Amniotic stem cell (primary cell): ENCODE measurements at places on chromosomes 3 and 15.

- DNase-seq, result no peak
These were observed 52.4 kb downstream of the TNIK start for GRCh38 chr3:171407759-171408158.

DNA sequence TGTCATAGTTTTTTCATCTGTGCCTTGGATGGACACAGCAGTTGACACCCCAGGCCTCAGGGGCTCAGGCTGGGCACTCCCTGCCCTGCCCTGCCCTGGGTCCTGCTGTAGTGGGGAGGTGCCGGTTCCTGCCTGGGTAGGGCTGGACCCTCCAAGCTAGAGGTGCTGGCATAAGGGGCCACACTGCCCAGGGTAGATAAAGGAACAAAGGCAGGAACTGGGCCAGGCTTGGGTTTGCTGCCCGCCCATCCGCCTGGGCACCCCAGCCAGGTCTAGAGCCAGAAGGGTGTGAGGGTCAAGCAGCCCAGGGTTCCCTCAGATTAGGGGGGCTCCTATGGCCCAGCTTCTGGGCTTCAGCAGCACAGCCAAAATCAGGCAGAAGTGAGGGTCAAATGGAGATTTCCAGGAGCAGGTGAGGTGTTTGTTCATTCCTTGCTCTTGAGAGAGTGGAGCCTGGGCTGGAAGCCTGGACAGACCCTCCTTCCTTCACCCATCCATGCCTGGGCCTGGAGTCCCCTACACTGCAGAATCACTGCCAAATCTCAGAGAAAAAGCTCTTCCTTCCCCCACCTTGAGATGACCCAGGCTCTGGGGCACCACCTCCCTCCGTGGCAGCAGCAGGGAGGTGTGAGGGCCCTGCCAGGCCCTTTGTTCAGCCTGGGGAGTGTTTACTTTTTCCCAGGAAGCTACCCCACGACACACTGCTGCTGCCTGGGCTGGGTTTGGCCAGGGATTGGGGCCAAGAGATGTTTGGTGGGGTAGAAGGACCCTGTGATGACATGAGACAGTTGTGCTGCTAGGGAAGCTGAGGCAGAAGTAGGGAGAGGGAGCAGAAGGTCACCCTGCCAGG, 7.1 kb downstream of the SEMA3F start:
- DNase-seq, result no peak

DNA sequence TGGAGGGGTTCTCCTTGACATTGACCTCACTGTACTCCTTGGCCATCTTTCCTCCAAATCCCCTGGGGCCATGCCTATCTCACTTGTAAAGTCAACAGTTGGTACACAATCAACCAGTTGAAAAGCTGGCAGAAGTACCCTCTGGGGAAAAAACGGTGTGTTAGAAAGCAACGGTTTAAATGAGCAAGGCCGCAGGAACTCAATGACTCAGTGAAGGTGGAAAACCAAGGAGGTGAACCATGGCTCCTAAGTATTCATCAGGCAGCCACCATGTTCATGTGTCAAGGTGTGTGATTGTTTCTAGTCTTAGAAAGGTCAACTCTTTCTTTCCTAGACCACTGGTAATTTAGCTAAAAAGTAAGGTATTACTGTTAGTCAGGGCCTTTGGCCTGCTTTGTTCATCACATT, 130.9 kb upstream of the SATB1 start:
- DNase-seq, result no peak

DNA sequence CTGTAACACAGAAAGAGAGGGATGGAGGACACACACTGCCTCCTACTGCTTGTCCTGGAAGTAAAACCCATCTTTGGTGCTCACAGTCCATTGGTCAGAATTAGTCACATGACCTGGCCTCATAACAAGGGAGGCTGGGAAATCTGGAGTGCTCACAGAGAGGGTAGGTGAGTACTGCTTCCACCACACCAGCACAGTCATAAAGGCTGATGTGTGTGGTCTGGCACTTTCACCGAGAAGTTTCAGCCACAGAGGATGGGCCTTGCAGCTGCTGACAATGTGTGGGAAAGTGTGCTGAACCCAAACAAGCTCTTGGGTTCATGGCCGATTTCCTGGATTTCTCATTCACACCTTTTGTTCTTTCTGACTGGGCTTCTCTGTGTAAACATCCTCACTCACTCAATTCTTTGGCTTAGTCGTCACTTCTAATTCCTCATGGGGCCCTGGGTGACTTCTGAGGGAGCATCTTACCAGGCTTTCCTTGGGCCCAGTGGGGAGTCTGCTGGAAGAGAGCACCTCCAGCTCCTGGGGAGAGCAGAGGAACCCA, 100.7 kb downstream of the ASB7 start:
- DNase-seq, result no peak

DNA sequence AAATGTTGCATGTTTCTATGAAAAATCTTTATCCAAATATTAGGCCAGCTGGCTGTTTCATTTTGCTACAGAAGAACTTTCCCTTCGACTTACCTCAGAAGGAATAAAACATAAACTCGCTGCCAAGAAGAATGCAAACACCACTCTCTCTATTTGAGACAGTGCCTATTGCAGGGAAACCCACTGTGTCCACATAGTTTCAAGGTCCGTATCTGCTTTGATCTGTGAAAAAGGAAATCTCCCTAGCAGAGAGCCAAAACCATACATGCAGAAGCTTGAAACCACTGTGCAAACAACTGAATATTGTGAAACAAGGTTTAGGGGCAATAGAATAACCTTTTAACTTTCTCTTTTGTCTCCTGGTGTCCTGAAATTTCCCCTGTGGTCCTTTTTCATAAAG, 35.0 kb upstream of the CAPN7 start:
- DNase-seq, result no peak

GRCh38 chr3:69751074-69751476, 11.8 kb downstream of the MITF start:
- no peak for DNase-seq

DNA sequence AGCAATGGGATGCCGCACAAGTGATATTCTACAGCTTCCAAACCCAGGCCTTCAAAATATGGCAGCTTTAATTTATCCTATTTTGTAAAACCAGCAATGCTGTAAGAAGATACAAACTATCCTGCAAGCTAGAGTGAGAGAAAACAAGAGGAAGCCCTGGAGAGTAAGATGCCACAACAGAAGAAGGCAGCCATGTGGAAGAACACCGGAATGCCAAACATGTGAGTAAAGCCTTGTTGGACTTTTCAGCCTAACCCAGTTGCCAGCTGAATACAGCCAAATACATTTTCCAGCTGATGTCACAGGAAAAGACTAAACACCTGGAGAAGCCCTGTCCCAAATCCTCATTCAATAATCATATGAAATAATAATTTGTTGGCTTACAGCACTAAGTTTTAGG, 1115.1 kb upstream of the CADM2 start:
- no peak for DNase-seq

DNA sequence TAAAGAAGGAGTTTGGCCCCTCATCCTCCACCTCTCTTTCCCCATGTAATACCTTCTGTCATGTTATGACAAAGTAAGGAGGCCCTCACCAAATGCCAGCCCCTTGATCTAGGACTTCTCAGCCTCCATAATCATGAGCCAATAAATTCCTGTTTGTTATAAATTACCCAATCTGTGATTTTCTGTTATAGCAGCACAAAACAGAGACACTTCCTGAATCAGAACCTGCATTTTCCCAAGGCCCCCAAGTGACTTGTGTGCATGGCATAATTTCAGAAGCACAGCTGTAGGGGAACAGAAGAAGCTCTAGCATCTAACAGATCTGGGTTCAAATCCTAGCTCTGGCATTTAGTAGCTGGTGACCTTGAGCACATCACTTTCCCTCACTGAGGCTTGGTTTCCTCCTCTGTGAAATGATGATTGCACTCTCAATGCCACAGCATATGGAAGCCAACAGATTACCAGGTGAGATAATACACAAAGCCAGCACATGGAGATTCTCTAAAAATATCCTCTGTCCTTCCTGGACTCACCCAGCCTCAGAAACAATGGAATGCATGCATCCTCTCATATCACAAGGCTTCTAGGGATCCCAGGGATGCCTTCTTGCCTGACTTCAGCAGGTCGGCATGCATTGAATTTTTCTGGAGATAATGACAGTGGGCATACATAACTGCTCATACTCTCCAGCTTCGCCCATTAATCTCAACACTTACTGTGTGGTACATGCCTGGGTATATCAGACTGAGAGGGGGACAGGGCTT, 26.3 kb downstream of the TLNRD1 start:
- DNase-seq, result no peak

- DNase-seq, result no peak
These were observed 298.0 kb upstream of the PROK2 start for GRCh38 chr3:72082776-72083462.

DNA sequence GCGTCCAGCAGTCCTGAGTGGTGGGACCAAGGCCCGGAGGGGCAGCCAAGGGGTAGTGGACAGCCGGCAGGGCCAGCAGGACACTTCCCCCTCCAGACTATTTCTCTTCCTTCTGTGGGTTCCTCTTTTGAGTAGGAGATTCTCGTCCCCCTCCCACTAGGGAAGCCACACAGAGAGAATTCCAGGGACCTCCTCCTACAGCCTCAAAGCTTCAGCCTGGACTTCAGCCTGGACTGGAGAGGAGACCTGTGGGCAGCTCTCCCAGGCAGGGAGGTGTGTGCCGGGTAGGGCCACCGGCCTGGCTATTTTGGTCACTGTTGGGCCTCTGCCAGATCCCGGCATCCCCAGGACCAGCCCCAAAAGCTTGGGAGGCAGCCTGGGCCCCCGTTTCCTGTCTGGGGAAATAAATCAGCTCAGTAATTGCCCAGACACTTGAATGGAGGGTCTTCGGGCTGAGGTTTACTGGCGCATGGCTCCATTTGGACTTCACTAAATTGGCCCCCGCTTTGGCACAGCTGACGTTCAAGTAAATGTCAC, 1.3 kb downstream of the SLC6A6 start:
- no peak for DNase-seq

DNA sequence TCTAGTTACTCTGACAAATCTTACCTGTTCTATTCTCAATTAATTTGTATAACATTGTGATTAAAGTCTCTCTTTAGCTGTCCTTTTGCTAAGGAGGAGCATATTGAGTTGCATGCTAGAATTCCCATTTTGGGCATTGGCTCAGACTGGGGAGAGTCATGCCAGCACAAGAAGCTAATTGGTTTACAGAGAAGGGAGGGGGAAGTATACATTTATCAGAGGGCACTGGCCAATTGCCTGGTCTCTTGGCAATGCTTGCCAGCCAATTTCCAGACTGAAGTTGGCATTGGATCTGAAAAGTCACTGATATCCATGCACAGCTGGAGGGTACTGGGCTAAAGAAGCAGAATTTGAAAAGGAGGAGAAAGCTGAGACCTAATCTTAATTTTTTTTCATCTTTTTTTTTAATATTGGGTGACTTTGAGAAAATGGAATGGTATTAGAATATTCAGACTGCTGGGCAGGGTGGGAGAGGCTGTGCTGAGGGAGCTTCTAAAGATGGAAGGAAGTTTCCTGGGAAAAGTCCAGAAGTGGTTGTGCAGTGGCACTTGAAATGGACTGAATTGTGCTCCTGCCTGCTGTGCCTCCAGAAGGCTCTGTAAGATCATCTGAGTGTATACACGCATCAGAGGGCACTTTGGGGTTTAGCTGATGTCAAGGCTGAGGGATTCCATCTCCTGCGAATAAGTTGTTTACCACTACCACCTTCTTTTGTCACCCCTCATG, 365.2 kb upstream of the DPH6 start:
- no peak for DNase-seq

- DNase-seq, result peak; percentile 11
These were observed 41.9 kb downstream of the LIPC start for GRCh38 chr15:58473724-58474123.

DNA sequence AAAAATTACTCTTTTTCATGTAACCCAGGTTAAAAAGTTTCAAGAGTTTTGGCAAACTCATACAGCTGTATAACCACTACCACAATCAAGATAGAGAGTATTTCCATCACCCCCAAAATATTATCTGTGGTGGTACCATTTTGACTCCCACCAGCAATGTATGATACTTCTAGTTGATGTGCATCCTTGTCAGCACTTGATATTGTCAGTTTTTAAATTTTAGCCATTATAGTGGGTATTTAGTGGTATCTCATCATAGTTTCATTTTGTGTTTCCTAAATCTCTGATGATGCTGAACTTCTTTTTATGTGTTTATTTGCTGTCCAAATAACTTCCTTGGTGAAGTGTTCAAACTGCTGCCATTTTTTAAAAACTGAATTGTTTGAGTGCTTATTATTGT, 14.6 kb downstream of the CTDSPL start:
- no peak for DNase-seq

GRCh38 chr3:196135693-196136639, 54.1 kb upstream of the TFRC start:
- no peak for DNase-seq

DNA sequence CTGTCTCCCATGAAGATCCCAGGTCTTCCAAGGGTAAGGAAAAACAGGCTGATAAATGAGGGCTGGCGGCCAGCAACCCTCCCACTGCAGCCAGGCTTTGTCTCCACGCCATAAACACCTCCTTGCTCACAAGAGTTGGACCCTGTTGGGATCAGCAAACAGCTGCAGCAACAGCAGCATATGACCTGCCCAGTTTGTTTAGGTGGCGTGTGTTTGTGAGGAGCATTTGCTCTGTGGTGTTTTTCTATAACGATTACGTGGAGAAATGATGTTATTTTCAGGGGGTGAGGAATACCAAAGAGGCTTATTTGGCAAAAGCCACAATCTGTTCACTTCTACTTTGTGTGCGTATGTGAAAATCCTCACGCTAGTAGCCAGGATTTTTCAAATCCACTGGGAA, 58.5 kb downstream of the RFTN1 start:
- no peak for DNase-seq

GRCh38 chr15:63037976-63038720, 4.4 kb upstream of the TPM1 start:
- DNase-seq, result no peak

DNA sequence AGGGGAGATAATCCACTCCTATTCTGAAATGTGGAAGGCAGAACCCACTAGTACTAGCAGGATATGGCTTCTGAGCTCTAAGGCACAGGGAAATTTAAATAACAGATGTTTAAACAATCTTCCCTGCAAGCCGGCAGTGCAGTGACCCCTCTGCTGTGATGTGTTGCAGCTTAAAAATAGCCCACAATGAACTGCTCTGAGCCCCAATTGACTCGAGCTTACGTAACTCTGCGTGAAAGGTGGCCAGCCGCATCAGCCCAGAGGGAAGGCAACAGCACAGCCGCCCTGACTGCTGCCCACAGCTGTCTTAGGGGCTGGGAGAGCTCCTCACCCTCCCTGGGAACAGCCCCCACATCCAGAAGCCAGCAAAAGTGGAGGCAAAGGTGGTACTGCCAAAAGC, 12.5 kb upstream of the CAMKV start:
- no peak for DNase-seq
